ENCODE measurements at places on chromosomes 12 and 14.

DNA sequence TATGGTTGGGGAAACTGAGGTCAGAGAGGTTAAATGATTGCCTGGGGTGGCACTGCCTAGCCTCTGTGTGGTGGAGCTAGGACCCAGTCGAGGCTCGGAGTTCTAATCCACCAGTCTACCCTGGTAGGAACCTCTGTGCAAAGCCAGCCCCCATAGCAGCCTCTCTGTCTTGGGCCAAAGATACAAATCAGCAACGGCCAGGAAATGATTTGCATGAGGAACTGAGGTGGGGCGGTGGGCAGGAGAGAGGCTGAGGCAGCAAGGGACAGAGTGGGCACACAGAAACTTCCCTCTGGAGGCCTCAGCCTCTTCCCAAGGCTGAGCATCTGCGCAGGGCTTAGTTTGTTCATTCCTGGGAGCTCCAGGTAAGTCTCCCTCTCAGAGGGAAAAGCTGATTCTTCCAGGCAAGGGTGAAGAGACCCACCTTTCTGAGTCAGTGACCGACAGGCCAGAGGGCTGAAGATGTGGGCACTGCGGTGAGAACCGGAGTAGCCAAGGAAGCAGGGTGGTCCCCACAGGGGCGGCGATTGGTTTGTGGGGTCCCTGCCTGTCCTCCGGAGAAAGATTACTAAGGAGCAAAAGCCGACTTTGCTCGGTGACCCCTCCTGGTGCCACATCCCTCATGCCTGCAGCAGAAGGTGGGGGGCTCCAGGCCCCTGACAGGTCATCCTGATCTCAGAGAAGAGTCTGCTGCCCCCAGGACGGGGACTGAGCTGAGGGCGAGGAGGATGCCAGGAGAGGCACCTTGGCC lies 134.6 kb downstream of the CACNA1C start:
- no peak for DNase-seq

DNA sequence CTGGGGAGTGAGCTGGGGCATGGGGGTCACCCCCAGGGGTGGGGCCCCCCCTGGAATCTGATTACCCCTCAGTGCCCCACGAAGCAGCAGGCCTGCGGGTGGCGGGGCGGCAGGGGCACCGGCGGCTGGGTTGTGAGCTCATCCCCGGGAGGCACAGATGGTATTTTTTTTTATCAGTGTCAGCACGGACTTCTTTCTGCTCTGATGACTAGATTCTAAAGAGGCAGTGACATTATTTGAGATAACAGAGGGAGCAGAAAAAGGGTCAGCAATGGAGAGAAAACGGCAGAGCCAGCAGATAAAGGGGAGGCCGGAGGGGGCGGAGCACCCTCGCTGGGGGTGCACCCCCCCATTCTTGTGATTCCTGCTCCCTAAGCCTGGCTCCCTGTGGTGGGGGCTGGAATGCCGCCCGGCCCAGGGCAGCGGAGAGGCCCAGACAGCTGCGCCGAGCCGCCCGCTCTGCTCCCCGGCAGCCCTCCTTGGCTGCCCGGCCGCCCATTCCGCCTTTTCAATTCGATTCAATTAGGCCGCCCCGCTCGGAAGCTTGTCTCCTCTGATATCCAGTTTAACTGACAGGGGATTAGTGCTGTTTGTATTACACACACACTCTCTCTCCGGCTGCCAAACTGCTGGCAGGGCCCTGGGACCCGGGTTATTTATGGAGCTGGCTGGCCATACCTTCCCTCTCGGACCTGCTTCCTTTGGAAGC lies 32.9 kb downstream of the MVK start:
- no peak for DNase-seq

DNA sequence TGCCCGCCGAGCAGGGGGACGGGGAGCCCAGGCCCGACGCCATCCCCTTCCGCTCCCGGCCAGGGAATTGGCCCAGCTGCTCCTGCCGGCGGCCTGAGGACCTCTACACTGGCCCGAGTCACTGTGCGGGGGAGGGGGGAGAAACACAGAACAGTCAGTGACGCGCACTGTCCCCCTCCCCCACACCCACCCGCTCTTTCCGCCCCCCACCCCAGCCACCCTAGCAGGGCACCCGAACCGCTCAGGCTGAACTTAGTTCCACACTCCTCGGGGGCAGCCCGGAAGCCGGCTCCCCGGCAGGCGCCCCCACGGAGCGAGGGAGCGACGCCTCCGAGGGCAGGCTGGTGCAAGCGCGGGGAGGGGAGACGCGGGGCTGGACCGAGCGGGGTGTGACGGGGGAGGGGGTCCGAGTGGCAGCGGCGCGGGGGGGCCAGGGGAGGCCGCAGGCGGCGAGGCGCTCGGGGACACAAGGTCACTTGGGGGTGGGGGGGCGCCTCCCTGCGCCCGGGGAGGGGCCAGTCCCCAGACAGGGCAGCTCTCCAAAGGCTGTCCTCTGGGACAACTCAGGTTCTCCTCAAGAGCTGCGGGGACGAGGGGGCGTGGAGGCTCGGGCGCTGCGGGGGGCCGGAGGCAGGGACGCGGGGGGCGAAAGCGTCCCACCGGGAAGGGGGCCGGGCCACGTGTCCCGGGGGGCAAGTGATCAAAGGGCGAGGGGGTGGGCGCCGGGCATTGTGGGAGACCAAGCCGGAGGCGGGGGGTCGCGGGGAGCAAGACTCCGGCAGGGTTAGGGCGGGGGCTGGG lies 648 bp downstream of the CHD4 start:
- peak; percentile 64 for DNase-seq

DNA sequence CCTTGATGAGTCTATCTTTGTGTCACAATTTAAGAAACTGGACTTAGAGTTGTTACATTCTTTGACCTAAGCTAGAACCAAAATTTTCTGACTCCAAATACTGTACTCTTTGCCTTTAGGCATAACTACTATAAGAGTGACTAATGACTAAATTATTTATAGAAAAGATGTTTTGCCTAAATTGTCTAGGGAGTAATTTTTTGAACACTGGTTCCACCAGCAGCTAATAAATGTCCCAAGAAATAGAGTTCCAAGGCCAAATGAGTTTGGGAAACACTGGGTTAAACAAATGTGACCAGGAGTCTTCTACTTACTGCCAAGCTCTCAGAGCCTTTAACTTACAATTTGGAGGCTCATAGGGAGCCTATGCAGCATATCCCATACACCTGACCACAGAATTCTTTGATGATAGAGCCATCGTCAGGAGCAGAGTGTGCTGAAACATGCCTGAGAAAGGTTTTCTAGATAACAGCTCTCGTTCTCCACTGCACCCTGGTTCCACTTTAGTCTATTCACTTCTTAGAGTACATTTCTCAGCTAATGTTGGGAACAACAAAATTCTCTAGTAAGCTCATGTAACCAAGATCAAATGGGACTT lies 215.9 kb upstream of the HMGA2 start:
- DNase-seq = no peak

GRCh38 chr12:128726886-128727285 lies 96.9 kb downstream of the SLC15A4 start:
- no peak for DNase-seq
